ENCODE measurements at places on chromosomes 4 and X. TPM values are rescaled to one million over a fixed set of nuclear protein-coding genes. Genes with fewer than 3 reads are reported as not detected.

GRCh38 chrX:103183912-103184311 lies 31.0 kb upstream of the BEX4 start:
- no peak for DNase-seq

DNA sequence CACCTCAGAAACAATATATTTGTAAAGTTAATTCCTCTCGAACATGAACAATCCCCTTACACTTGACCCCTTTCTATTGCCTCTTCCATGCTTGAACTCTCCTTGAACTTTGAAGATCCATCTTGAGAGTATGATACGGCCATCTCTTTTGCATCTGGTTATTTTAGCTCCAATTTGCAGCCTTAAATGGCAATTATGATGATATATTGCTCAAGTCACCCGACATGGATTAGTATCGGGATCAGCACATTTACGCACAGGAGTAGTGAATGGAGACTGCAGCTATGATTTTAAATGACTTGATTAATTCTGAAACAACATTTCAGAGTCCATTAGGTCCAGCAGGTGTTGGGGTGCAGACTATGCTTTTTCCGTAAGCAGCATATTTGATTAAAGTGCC lies 143.8 kb upstream of the PAQR3 start:
- DNase-seq = no peak

GRCh38 chrX:31271615-31272471 lies 200.0 kb upstream of the FTHL17 start:
- DNase-seq = no peak

DNA sequence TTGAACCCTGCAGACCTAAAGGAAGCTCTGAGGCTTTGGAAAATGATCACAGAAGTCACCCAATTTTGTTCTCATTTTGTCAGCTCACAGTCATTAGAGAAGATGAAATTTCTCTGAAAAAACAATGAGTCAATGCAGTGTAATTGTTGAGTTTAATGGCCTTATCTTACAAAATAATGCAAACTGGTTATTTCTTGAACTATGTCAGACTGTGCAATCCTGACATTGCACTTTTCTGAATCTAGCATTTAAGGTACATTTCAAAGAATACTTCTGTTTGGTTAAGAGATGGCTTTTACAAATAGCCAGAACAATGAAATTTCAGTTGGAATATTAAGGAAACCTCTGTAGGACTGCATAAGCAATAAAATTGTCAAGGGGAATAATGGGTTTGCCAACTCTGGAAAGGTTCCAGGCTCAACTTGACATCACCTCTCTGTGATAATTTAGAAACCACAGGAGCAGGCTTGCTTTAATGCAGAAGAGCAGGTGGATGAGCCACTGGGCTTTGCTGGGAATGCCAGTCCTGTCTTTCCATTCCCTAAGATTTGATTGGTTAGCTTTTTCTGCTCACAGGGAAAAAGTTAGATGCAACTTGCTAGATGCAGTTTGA lies 222.8 kb downstream of the FRMPD4 start:
- DNase-seq = no peak

- no peak for DNase-seq
Observed at GRCh38 chrX:120429776-120430540, 39.1 kb downstream of the LAMP2 start.

- no peak for DNase-seq
Observed at GRCh38 chrX:40202456-40202855, 104.7 kb upstream of the BCOR start.

LPAR4 gene
- total RNA-seq = not detected

LNX1 gene
- total RNA-seq = 0.05 TPM

ASB11 gene
- not detected for total RNA-seq

HSFX3 gene
- total RNA-seq = not detected

NEIL3 gene
- 0.58 TPM for total RNA-seq

AP1AR gene
- total RNA-seq = 27.4 TPM
